ENCODE measurements at places on chromosomes 16 and 17.

- DNase-seq: no peak
Measured at GRCh38 chr17:9208381-9209105, 187.2 kb downstream of the NTN1 start.

- peak; percentile 48 for DNase-seq
Measured at GRCh38 chr17:71084219-71084618, 914.9 kb downstream of the KCNJ2 start.

GRCh38 chr17:11916091-11916490 lies 81.2 kb downstream of the ZNF18 start:
- no peak for DNase-seq

DNA sequence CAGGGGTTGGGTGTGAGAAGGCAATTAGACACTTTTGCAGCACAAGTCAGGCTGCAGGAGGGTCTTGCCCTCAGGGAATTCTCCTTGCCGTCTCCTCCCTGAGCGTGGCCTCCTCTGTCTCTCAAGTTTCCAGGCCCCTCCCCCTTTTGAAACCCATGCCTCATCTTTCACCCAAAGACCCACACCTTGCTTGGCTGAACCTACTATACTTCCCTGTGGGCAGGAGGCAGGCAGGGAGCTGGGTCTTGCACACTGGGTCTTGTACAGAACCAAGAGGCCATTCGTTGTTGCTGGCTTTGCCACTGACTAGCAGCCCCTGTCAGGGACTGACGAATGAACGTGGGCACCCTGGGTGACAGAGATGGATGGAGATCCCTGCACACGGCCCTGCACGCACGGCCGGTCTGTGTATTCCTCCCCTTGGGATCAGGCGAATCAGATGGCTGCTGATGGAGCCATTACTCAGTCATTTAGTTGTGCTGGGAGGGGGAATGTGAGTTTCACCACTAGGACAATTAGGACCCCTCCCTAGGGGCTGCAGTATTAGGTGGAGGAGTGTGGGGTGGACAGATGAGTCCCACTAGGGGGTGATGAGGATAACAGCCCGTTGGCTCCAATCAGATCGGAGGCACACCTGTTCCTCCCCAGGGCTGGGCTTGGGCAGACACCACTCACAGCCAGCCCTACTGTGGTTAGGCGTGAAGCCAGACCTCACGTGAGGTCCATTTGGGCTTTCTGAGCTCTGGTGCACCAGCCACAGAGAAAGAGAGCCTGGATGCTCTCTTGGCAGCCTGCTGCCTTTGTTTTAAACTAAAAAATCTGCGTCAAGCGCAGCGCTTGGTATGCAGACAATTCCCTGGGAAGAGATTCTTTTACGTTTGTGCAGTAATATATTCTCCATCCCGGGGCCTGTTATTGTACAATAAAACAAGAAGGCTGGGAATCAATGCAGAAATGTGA lies 167.7 kb upstream of the WSCD1 start:
- no peak for DNase-seq

DNA sequence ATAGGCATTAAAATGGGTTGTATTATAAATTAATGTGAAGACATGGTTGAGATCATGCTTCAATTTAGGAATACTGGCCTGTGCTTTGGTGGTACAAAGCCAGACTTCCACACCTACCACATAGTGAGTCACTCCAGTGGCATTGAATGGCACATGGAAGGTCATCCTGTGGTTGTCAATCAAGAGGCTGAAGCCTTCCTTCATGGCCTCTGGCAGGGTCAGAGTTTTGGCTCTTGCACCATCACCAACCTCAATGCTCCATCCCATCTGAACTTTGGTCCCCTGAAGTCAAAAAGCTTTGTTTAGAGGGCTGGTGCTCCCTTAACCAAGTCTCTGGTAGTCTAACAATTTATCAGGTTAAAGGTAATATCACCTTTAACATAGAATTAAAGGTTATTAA lies 6.1 kb downstream of the ZP2 start:
- DNase-seq: no peak

GRCh38 chr17:56751145-56751738 lies 82.5 kb downstream of the C17orf67 start:
- no peak for DNase-seq

DNA sequence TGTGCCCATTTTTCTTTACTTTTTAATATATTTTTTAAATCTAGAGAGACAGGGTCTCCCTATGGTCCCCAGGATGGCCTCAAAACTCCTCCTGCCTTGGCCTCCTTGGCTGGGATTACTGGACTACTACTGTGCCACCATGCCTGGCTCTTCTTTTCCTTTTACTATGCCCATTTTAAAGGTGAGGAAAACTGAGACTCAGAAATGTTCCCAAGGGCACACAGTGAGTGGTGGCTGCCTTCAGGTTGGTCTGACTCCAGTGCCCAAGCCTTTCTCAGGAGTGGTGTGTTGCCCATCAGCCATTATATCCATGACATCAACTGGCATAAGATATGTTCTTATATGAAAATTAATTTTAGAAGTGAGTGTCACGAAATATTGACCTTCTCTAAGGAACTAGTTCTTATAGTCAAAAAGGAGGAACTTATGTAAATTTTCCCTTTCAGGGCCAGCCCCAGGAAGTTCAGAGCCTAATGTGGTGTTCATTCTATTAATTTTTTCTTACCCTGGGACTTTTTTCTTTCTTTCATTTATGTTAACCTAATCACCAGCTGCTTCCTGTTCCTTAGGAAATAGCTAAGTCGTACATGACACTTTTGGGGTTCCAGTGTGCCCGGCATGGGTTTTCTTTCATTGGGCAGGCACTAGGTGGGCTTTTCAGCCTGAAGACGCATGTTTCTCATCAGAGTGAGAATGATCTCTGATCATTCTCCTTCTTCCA lies 17.9 kb upstream of the SPN start:
- no peak for DNase-seq

GRCh38 chr17:28698253-28698941 lies 13.3 kb downstream of the PROCA1 start:
- peak; percentile 62 for DNase-seq

- DNase-seq: no peak
Measured at GRCh38 chr16:73255031-73255430, 207.1 kb upstream of the ZFHX3 start.

DNA sequence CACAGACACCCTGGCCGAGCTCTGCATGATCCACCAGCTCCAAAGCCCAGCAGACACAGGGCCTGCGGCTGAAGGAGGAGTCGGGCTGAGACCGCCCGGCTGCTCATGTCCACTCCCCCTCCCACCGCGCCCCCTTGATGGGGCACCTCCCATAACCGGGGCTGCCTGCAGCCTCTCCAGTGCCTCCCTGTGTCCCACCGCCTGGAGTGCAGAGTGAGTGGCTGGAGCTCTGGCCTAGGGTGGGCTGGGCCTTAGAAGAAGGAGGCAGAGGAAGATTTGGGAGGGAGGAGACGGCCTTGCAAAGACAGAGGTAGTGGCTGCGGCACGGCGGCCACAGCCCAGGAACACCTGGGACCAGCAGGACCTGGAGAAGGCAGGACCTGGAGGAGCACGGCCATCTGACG lies 4.0 kb downstream of the CBFA2T3 start:
- DNase-seq: no peak
